Motor neuron (in vitro differentiated cells): ENCODE measurements at places on chromosomes 16 and 17. TPM values are rescaled to one million over a fixed set of nuclear protein-coding genes. Genes with fewer than 3 reads are reported as not detected.
A peak's percentile ranks its signal among the peaks of the same experiment; 100 is the strongest.

Gene ATP5PD
- 379 and 413 TPM in 2 replicates for total RNA-seq

Gene TERB1
- not detected in 2 replicates for total RNA-seq

DNA sequence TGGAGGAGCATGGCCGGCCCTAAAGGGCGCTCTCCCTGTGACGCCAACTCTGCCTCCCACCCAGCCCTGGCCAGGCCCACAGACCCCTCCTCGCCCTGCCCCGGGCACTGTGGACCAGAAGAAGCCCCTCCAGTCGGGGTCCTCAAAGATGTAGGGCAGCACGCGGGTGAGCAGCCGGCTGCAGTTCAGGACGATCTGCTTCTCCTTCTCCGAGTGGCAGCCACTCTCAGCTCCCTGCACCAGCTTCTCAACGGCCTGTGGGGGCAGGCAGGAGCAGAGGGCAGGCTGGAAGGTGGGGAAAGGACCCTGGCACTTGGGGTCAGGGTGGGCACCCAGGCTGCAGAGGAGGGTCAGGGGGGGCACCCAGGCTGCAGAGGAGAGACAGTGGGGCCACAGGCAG, 8.9 kb downstream of the HID1 start:
- ATAC-seq = no peak

GRCh38 chr16:459761-460160, 34.3 kb downstream of the RAB11FIP3 start:
- no peak for ATAC-seq

- peak; percentile 80 for ATAC-seq
Measured at GRCh38 chr17:9959377-9959981, 54.4 kb upstream of the RCVRN start.

GRCh38 chr16:78198288-78198687, 98.8 kb downstream of the WWOX start:
- peak; percentile 68 for ATAC-seq

- no peak for ATAC-seq
Measured at GRCh38 chr16:4388271-4389021, 16.8 kb downstream of the VASN start.

- ATAC-seq = no peak
Measured at GRCh38 chr16:23523876-23524385, 13.6 kb upstream of the GGA2 start.

GRCh38 chr16:63856537-63856936, 1265.3 kb downstream of the CDH11 start:
- no peak for ATAC-seq

DNA sequence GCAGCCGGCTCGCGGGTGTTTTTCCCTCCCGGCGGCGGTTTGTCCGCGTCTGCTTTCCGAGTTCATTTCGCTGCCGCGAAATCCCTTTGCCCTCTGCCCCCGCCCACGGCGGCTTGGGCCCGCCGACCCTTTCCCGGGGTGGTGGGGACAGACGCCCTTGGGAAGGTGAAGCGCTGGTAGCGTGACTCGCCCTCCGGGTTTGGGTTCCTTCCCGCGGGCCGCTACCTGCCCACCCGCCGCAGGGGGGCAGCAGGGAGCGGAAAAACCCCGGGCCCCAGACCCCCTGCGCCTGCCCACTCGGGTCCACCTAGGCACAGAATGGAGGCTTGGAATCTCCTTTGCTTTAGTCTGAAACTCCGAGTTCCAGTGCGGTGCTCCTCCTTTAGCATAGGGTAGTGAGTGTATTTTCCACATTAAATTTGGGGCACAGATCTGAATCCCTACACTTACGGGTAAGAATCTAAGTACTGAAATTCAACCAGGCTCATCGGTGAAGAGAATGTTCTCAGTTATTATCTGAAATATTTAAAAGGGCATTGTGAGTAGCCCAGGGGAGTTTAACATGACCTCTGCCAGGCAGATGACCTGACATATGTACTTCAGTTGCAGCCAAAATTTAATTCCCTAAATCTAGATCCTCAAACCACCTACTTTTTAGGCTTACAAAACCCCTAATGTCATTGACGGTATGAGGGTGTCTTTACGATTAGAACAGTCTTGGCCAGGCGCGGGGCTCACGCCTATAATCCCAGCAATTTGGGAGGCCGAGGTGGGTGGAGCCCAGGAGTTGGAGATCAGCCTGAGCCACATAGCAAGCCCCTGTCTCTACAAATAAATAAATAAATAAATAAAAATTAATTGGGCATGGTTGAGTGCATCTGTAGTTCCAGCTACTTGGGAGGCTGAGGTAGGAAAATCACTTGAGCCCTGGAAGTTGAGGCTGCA, 1.0 kb downstream of the NME2 start:
- ATAC-seq = peak; percentile 48

GRCh38 chr16:81204798-81205680, 33.5 kb upstream of the BCO1 start:
- ATAC-seq = no peak
